Smooth muscle cell of trachea (primary cell): ENCODE measurements at places on chromosomes 16 and 17. TPM values are rescaled to one million over a fixed set of nuclear protein-coding genes. Genes with fewer than 3 reads are reported as not detected.

Gene DPEP1
- total RNA-seq = 0.33 TPM in 1 of 2 replicates, not detected in the other

Gene CCL18
- total RNA-seq = not detected in 2 replicates

Gene IRX5
- not detected in 2 replicates for total RNA-seq

Gene TBC1D3H
- not detected in 2 replicates for total RNA-seq

Gene SOX15
- 0.66 and 0.73 TPM in 2 replicates for total RNA-seq

Gene FBXO39
- 0.15 TPM in 1 of 2 replicates, not detected in the other for total RNA-seq

Gene GDPD1
- 0.17 and 0.73 TPM in 2 replicates for total RNA-seq

Gene TBC1D16
- total RNA-seq = 43.6 and 94.3 TPM in 2 replicates

Gene KRTAP29-1
- total RNA-seq = not detected in 2 replicates

Gene CHST6
- 0.17 and 0.44 TPM in 2 replicates for total RNA-seq

Gene ACSF2
- 27.6 and 62.0 TPM in 2 replicates for total RNA-seq

Gene KRT40
- total RNA-seq = not detected in 2 replicates

Gene TMEM204
- total RNA-seq = 9.0 and 10.1 TPM in 2 replicates

Gene GRB7
- total RNA-seq = 0.17 and 0.44 TPM in 2 replicates

Gene CALB2
- total RNA-seq = 0.33 TPM in 1 of 2 replicates, not detected in the other

Gene PDPK1
- 19.9 and 28.1 TPM in 2 replicates for total RNA-seq

Gene CD300A
- 0.50 TPM in 1 of 2 replicates, not detected in the other for total RNA-seq

Gene KCNJ18
- not detected in 2 replicates for total RNA-seq

Gene GRIN2A
- under 0.01 and 0.33 TPM in 2 replicates for total RNA-seq

Gene EPX
- not detected in 2 replicates for total RNA-seq

Gene EIF3CL
- 133 and 198 TPM in 2 replicates for total RNA-seq

Gene SGCA
- total RNA-seq = 0.73 and 3.3 TPM in 2 replicates

Gene IGF2BP1
- 2.6 and 3.3 TPM in 2 replicates for total RNA-seq

Gene SSH2
- 22.5 and 27.8 TPM in 2 replicates for total RNA-seq

Gene MFAP4
- total RNA-seq = 35.1 and 79.4 TPM in 2 replicates

Gene OR4D1
- total RNA-seq = under 0.01 TPM in 1 of 2 replicates, not detected in the other

Gene SLC4A1
- total RNA-seq = not detected in 2 replicates

Gene CDH15
- total RNA-seq = 0.29 and 0.66 TPM in 2 replicates
